Astrocyte (in vitro differentiated cells and primary cell): ENCODE measurements at places on chromosomes 11 and 22.

GRCh38 chr11:113202431-113202830 lies 112.0 kb upstream of the TTC12 start:
- DNase-seq: no peak

- no peak for DNase-seq
Measured at GRCh38 chr11:11211186-11211585, 141.9 kb downstream of the CSNK2A3 start.

GRCh38 chr11:88327061-88327460 lies 10.5 kb downstream of the CTSC start:
- no peak for DNase-seq

DNA sequence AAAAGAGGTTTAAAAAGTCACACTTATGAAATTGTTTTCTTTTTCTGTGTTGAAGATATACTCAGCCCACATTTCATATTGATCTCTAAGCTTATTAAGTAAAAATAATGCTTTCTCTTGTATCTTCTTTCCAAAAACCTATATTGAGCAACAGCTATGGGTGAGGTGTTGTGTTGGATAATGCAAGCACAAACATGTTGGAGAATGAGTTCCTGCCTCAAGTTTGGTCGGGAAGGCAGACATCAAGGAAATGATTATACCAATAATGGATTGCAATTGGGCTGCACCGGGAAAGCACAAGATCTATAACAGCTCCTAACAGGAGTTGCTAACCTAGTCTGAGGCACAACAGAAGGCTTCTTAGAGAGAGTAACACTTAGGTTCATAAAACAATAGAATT lies 308.9 kb upstream of the MPPED2 start:
- DNase-seq: no peak

GRCh38 chr11:120717623-120718022 lies 206.1 kb downstream of the GRIK4 start:
- no peak for DNase-seq

- DNase-seq: no peak
Measured at GRCh38 chr11:5992604-5993251, 5.9 kb upstream of the OR52L1 start.

GRCh38 chr11:30587269-30587812 lies 1.2 kb upstream of the MPPED2 start:
- DNase-seq: no peak
